ENCODE measurements at places on chromosomes 11 and 22.

DNA sequence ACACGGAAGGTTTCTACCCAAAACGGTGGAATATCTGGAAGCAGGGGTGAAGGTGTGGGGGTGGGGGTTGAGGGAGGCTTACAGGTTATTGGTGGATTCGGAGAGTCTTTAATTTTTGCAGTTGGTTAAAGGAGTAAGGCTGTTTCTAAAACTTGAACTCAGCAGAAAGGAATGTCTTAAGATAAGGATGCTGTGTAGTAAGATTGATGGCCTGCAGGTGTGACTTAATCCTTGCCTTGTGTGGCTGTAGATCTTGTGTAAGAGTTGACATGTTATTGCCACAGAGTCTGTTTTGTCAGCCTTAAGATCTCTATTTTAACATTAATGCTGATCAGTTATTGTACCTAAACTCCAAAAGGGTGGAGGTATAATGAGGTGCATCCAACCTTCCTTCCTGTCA lies 16.4 kb upstream of the OR6M1 start:
- DNase-seq: no peak

DNA sequence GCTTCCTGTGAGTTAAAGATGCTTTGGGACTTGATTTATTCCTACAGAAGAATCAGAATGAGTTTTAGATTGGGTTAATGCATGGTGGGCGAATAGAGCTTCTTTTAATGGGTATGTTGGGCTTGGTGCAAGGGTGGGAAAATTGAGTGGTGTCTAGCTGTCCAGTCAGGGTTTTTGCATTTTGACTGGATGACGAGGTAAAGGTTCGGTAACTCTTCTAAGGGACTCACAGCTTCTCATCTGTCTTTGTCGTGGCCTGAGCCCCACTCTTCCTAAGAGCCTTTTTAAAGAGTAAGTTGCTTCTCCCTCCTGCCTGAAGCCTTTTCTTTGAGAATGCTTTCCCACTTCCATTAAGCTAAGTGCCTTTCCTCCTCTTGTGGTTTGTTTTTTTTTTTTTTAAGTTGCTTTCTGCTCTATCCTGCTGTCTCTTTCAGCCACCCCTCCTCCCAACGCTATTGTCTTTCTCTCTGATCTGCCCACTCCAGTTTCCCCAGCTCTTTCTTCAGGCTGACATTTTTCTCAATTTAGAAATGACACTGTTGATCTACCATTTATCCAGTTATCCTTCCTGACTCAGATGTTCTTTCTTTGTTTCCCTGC lies 1.1 kb downstream of the DPF2 start:
- DNase-seq: no peak

GRCh38 chr11:110797453-110797852 lies 85.2 kb upstream of the ARHGAP20 start:
- DNase-seq: no peak

DNA sequence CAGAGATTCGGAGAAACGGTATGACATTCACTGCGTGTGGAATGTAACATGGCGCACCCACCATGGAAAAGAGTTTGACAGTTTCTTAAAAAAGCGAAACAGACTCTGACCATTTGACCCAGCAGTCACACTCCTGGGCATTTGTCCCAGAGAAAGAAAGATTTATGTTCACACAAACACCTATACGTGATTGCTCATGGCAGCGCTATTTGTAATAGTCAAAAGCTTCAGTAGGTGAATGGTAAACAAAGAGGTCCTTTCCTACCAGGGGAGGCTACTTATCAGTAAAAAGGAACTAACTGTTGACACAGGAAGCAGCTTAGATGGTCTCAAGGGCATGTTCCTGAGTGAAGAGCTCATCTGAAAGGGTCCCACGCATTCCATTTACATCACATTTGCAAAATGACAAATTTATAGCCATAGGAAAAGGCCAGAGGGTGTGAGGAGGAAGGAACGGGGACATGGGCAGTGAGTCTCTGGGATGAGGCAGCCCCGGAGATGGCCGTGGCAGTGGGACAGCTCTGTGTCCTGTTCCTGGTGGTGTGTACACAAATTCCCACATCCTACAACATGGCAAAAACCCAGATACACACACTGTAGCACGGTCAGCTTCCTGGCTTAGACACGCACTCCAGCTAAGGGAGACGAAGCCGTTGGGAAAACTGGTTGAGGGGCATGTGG lies 14.6 kb upstream of the KRTAP5-6 start:
- DNase-seq: no peak

DNA sequence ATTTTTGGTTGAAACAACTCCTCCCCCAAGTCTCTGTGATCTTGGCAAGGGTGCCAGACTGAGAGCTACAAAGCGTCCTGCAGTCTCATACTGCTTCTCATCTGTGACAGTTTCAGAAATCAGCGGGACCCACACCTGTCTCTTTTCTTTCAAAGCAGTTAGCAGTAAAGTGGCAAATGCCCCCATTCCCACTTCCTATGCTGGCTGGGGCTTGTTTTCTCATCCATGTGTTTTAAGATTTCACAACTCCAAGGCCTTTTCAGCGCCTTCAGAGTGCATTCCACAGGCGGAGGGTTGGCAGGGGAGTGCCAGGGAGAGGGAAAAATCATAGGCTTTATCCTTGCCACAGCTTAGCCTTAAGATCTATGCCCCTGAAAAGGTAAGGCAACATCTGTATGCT lies 493.5 kb downstream of the OPCML start:
- no peak for DNase-seq

DNA sequence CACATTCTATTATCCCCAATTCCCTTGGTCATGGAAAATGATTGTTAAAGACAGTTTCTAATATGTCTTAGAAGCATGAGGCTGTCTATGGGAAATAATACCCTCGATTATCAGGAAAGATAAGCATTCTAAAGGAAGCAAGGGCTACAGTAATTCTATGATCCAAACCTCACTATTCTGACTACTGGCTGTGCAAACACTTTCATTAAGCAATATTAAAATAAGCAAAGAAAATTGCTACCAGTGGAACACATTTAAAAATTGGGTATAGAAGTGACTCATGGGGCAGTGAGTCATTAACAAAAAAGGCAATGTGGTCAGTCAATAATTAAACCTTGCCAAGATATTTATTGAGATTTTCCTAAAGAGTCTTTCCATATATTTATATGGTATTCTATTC lies 1415.2 kb upstream of the TENM4 start:
- DNase-seq: no peak

GRCh38 chr22:30372915-30373314 lies 14.3 kb downstream of the RNF215 start:
- no peak for DNase-seq

DNA sequence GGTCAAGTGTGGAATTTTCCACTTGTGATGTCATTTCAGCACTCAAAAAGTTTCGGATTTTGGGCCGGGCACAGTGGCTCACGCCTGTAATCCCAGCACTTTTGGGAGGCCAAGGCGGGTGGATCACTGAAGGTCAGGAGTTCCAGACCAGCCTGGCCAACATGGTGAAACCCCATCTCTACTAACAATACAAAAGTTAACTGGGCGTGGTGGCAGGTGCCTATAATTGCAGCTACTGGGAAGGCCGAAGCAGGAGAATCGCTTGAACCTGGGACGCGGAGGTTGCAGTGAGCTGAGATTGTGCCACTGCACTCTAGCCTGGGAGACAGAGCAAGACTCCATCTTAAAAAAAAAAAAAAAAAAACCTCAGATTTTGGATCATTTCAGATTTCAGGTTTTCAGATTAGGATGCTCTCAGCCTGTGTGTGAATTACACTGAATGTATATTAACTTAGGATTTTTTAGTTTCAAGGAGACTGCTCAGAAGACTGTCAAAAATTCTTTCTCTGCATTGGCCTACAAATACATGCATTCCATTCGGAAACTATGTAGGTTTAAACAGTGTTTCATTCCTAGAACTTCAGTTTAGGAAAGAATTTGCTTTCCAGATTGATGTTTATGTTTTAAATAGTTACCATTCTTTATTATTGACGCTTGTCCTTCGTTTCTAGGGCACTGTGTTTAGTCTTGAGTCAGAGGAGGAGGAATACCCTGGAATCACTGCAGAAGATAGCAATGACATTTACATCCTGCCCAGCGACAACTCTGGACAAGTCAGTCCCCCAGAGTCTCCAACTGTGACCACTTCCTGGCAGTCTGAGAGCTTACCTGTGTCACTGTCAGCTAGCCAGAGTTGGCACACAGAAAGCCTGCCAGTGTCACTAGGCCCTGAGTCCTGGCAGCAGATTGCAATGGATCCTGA lies 48.0 kb downstream of the BID start:
- no peak for DNase-seq

GRCh38 chr11:35041070-35041554 lies 97.9 kb upstream of the CD44 start:
- no peak for DNase-seq

GRCh38 chr11:38446336-38446735 lies 1848.3 kb upstream of the RAG2 start:
- no peak for DNase-seq

- DNase-seq: no peak
These were observed 29.2 kb downstream of the CDPF1 start for GRCh38 chr22:46220921-46221320.

DNA sequence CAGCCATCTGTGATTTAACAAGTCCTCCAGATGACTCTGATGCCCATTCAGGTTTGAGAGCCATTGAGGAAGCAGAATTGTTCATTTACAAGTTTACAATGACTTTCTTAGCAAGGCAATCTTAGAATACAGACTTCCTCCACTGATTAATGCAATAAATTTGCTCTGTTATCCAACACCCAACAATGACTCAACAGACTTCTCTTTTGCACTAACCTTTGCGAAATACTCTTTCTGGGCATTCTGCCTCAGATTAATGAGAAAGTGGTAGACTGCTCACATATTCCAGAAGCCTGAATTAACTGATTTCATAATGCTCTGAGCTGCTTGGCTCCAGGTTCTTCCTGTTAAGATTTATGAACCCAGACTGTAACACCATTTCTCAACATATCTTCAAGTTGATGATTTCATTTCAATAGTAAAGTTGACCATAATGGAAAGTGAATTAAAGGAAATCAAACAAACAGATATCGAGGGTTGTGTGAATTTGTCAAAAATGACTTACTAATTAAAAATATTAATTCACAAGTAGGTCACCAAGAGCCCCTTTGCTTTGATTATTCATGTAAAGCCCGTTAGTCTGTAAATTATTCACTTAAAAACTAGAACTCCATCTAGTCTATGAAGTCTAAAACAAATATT lies 70.5 kb upstream of the BLID start:
- no peak for DNase-seq

- DNase-seq: no peak
These were observed 3.0 kb upstream of the MUC2 start for GRCh38 chr11:1071571-1072115.

DNA sequence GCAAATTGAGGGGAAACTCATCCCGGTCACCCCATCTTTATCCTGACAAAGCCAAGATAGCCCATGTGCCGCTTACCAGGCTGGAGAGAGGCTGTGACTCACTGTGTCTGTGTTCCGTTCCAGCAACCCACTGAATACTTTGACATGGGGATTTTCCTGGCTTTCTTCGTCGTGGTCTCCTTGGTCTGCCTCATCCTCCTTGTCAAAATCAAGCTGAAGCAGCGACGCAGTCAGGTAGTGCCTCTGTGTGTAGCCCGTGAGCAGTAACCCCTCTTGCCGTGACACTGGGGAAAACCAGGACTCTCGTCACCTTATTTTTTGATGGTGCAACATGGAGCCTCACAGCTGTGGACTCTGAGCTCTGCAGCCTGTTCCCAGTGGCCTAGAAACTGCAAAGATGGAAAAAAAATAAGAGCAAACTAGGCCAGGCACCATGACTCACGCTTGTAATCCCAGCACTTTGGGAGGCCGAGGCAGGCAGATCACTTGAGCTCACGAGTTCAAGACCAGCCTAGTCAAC lies 16.9 kb downstream of the C22orf31 start:
- no peak for DNase-seq
